ENCODE measurements at places on chromosomes 7 and 10.
A peak's percentile ranks its signal among the peaks of the same experiment; 100 is the strongest.

DNA sequence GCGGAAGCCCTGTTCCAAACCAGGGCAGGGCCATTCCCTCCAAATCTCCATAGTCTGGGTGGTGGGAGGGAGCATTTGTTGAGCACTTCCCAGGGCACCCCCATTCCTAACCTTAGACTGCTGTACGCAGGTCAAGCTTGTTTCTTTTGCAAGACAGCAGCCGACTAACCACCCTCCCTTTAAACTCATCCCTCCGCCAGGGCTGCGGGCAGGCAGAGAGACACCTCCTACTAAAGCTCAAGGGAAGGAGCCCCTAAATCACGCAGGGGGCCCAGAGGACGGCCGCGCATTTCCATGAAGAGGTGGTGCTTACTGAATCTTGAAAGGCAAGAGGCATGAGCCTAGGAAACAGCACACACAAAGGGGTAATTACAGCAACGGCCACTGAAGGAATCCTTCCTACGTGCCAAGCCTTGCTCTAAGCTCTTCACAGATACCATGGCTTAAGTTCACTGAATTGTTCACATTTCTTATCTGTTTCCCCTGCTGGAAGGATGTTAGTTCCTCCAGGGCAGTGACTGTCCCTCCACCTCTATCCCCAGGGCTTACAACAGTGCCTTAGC, 90.0 kb downstream of the PROSER2 start:
- DNase-seq, result no peak

- DNase-seq, result no peak
Observed at GRCh38 chr7:79540592-79540991, 87.1 kb upstream of the MAGI2 start.

- DNase-seq, result no peak
Observed at GRCh38 chr7:131655866-131656265, 99.4 kb upstream of the PODXL start.

- no peak for DNase-seq
Observed at GRCh38 chr10:81026591-81026990, 488.9 kb downstream of the SH2D4B start.

- DNase-seq, result peak; percentile 77
Observed at GRCh38 chr7:143299840-143300239, 11.7 kb downstream of the CASP2 start.

GRCh38 chr10:87547734-87548311, 43.1 kb downstream of the MINPP1 start:
- DNase-seq, result no peak

DNA sequence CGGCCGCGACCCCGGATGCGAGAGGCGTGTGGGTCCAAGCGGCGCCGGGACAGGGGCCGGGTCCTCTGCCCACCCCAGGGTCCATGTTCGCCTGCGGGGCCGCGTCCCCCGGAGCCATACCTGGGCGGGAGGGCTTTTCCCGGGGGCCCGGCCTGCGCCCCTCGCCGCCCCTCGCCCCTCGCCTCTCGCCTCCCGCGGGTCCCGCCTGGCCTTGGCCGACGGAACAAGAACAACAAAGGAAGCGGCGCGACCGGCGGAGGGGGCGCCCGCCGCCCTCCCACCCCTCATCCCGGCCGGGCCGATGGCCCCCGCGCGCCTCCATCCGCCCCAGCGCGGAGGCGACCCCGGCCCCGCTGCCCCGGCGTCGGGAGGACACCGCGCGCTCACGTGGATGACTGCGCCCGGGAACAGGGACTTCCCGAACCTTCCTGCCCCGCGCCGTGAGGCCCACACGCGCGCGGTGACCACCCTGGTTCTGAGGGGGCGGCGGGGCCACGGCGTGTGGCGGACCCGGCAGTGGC, 348.2 kb downstream of the DNAJB6 start:
- DNase-seq, result no peak

DNA sequence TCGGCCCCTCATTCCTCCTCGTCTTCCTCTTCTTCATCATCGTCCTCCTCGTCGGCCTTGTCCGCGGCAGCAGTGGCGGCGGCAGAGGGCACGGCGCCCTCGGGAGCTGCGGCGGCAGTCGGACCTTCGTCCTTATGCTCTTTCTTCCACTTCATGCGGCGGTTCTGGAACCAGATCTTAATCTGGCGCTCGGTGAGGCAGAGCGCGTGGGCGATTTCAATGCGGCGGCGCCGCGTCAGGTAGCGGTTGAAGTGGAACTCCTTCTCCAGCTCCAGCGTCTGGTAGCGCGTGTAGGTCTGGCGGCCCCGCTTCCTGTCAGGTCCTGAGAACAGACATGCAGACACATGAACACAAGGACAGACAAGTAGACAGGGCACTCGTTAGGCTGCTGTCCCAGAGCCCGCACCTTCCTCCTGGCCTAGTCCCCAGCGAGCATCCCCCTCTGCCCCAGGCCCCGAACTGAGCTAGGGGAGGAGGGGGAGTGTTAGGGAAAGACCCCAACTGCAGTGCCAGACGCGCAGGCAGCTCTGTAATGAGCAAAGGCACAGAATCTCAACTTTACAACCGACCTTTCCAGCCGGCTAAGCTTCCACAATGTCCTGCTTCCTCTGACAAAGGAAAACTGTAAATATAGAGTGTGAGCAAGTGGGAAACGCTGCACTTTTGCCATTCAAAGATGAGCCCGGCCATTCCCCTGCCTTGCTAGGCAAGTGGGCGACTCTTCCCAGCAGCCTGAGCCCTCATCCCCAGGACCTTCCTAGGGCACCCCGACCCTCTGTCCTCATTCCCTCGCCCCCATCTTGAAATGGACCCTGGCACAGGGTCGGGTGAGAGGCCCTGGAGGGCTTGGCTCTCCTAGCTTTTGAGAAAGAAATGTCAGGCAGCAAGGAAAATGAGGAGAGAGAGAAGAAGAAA, 1.3 kb downstream of the HOXA7 start:
- no peak for DNase-seq

DNA sequence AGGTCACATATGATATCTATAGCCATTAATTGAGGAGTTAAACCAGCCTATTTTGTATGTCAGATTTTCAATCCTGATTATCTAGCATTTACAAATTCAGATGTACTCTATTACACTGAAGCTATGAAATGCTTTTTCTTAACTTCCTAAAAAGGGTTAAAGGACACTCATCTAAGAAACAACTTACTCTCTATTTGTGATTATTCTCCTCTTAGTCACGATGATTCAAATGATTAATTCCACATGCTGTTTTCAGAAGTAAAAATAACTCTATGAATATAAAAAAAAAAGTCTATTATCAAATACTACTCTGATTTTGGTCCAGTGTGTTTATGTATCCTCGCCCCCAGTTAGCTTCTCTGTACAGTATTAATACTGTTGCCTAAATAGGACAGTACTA, 1199.9 kb downstream of the GATA3 start:
- DNase-seq, result no peak

DNA sequence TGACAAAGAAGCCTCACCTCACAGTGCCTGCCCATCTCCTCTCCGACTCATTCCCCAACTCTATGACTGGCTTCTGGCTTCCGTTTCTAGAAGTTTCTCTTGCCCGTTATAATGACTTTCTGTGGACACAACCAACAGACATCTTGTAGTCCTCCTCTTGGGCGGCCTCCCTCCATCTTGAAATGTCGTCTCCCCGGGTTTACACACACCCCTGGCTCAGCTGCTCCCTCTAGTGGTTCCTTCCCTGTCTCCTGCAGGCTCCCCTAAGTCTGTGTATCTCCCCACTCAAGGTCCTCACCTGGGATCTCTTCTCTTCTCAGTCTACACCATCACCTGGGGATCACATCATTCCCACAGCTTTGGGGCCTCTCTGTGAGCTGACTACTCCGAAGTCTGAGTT, 123.4 kb upstream of the NEBL start:
- DNase-seq, result no peak

GRCh38 chr7:115128154-115128553, 206.3 kb downstream of the MDFIC start:
- no peak for DNase-seq

DNA sequence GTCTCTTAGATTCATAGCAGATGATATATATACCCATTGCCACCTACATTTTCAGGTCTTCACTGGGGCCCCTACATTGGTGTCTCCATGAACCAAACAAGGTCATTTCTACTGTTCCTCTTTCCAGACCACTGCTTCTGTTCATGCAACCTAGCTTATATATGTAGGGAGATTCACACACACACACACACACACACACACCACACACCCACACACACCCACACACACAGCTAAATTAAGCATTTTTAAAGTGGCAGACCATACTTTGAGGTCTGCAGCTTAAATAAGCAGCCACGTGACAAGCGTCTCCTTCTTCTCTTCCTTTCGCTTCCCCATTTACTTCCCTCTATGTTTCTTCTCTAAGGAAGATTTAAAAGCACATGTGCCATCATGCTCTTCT, 70.0 kb upstream of the CC2D2B start:
- no peak for DNase-seq

DNA sequence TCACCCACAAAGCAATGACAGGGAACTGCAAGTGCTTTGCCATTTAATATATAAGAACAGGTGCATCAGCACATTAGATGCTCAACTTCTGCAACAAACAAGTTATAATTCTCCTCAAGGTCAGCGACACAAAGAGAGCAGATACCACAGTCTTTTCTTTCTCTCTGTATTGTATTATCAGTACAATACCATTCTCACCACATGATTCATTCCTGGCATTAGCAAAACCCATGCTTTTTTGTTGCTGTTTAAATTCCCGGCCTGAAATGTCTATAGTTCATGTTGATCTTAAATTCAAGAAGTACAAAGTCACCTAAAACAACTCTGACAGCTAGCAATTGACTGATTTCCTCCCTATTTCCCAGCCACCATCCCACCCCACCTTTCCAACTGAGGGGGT, 111.8 kb upstream of the FEZF1 start:
- DNase-seq, result no peak

- DNase-seq, result no peak
Observed at GRCh38 chr7:37344886-37345579, 103.6 kb downstream of the ELMO1 start.

- DNase-seq, result no peak
Observed at GRCh38 chr10:114332301-114333192, 71.8 kb downstream of the AFAP1L2 start.

DNA sequence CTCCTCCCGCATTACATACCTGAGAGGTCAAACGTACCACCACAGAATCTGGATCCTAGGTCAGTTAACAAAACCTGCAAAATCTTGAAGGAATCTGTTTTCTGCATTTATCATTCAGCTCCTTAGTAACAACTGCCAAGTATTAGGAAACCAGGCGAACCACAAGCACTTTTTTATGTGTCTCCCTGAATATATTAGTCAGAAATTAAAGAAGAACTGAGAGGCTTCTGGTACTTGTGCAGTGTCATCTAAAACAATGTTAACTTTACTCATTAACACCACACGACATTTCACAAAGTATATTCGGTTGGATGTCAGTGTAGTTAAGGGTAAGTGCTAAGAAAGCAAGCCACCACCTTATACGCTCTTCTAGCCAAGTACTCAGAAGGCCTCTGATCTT, 2.5 kb downstream of the CCDC6 start:
- no peak for DNase-seq

DNA sequence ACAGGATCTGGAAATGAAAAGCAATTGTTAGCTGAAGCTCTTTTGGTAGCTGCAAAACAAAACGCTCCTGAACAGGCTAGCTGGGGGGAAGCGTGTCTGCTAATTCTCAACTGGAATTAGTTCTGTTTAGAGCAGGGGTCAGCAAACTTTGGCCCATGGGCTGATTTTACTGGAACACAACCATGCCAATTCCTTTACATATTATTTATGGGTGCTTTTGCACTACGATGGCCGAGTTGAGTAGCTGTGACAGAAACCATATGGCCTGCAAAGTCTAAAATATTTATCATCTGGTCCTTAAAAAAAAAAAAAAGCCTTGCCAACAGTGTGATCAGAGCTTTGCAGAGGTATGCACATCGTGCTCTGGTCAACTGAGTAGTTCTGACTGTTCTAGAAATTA, 108.4 kb upstream of the PDLIM1 start:
- no peak for DNase-seq

- DNase-seq, result no peak
Observed at GRCh38 chr7:41536873-41537665, 165.8 kb downstream of the INHBA start.

- no peak for DNase-seq
Observed at GRCh38 chr7:142012825-142013511, 17.3 kb downstream of the MGAM start.

DNA sequence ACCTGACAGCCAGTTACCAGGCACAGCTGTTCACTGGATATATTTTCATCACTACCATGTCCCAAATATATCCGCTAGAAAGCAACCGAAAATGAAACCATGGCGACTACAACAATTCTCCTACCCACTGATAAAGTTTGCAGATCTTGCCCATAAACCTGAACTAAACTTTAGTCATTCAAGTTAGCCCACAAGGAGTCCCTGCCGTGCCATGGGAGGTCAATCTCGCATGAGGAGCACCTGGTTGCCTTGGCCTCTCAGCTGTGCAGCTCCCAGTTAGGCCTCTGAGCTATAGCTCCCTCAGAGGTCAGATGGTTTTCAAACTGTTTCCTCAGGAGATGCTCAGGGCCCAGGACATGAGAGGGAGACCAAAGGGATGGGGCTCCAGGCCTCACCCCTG, 211.1 kb upstream of the RNF32 start:
- no peak for DNase-seq

- no peak for DNase-seq
Observed at GRCh38 chr10:112915590-112916572, 34.2 kb upstream of the TCF7L2 start.

DNA sequence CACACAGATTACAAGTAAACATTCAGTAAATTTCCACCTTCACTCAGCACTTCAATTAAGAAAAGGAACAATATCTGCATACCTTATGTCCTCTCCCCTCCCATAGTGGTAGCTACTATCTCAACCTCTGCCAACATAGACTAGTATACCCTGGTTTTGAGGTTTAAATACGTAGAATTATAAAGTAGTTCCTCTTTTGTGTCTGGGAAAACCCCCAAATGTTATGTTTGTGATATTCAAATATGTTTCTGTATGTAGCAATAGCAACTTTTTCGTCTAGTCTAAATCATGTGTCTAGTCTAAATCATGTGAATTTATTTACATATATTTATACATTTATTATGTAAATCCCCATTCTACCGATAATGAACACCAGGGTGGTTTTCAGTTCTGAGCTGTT, 13.2 kb upstream of the CAMK2B start:
- DNase-seq, result no peak

GRCh38 chr10:79433324-79434222, 11.9 kb downstream of the ZCCHC24 start:
- no peak for DNase-seq

DNA sequence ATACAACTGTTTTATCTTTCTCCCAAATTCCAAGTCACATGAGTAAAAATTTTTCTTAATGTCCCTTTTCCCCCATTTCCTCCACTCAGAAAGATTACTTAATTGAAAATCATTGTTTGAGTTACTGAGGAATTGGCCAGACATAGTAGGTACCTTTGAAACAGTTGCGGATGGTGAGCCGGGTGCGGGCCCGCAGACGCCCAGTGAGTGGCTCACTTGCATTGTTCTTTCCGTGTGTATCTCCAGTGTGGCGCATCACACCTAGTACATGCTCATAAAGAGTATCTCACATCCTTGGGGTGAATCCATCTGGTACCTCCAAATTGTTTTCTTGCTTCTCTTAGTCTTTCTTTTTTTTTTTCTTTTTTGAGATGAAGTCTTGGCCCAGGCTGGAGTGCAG, 14.3 kb downstream of the TRRAP start:
- no peak for DNase-seq

Measured in CD4-positive, alpha-beta T cell treated with Interleukin-2 at 100 ng/mL for 4 hours (primary cell).